CMK (cell line): ENCODE measurements at places on chromosomes 7 and 10.
A peak's percentile ranks its signal among the peaks of the same experiment; 100 is the strongest.

DNA sequence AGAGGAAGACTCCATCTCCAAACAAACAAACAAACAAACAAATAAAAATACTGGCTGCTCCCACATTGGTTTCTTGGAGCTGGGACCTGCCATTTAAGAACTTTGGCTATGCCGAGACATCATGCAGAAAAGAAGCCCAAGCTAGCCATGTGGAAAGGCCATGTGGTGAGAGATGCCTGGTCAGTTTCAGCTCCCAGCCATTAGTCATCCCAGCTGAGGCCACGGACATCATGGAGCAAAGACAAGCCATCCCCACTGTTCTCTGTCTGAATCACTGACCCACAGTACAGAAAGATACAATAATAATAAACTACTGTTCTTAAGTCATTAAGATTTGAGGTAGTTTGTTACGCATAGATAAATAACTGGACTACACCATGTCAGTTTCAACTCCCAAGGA is 70.0 kb upstream of the PCBD1 start:
- no peak for DNase-seq

- DNase-seq = no peak
Observed at GRCh38 chr7:3887096-3887690, 586.1 kb downstream of the SDK1 start.

GRCh38 chr7:19623676-19624075 is 85.2 kb downstream of the POLR1F start:
- DNase-seq = no peak

GRCh38 chr10:13816195-13816925 is 229.6 kb downstream of the PRPF18 start:
- no peak for DNase-seq

DNA sequence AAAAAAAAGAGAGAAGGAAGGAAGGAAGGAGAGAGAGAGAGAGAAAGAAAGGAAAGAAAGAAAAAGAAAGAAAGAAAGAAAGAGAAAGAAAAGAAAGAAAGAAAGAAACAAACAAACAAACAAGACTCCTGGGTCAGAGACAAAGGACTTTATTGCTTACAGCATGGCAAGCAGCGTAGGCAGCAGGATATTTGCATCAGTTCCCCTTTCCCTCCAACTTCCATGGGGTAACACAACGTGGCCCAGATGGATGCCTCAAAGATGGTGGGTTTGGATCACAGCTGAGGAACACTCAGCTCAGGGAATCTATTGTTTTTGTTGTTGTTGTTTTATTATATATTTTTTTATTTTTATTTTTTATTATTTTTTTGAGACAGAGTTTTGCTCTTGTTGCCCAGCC is 128.5 kb upstream of the VKORC1L1 start:
- no peak for DNase-seq

- no peak for DNase-seq
Observed at GRCh38 chr7:77982926-77983550, 184.5 kb downstream of the PHTF2 start.

DNA sequence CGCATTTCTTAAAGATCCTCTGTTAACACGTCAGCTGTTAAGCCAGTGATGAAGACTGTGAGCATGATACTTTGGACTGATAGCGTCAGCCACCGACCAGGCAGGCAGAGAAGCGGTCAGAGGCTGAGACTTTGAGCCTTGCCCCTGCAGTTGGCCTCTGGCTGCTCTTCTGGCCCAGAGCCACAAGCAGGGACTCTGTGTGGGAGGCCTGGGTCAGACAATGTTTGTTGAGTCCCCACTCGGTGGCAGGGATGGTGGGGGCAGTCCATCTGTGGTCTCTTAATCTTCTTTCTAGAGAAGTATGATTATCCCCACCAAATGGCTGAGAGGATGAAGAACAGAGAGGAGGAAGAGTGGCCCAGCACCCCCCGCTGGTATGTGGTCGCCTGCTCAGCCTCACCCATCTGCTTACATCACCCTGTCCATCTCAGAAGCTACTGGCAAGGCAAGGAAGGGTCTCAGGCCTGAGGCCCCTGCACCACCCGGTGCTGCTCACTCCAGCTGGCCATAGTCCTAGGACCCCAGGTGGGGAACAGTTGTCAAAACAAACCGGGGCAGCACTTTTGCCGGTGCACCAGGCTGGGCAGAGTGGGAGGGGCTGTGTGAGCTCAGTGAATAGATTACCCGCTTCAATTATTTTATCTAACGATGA is 202.9 kb downstream of the GRID1 start:
- no peak for DNase-seq

DNA sequence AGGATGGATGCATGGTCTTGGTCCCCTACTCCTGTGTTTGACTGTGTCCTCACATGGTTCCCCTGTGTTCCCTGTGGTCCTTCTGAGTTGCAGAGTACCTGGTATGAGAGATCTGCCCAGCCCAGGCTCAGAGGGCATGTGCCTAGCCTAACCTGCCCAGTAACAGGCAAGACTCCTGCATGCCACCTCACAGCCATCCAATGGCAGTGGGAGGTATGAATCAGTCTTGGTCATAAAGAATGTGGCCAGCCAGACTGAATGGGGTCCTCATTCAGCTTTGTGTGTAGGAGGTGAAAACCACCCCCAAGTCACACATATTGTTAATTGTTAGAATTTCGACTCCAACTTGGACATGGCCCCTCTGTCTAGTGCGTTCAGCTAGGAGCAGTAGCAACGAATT is 17.2 kb upstream of the GPR158 start:
- no peak for DNase-seq

DNA sequence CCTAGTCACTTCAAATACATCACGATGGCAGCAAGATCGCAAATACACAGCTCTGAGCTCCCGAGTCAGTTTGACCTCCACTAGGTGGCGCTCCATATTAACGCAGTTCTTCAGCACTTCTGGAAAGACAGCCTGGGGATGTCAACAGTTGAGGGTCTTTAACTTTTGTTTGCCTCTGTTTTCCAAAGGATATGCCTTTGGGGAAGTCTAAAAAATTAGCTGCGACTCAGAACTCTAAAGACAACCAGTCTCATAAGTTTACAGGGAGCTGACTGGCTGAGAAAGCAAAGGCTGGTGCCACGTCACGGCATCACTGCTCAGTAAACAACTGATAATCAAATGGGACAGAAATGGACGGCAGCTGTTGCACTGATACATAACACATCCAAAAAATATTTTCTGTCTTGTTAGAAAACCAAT is 458.8 kb downstream of the SORCS1 start:
- DNase-seq = peak; percentile 20

- no peak for DNase-seq
Observed at GRCh38 chr10:132281915-132282666, 25.7 kb downstream of the STK32C start.

- no peak for DNase-seq
Observed at GRCh38 chr10:102396317-102396650, 779 bp downstream of the NFKB2 start.

DNA sequence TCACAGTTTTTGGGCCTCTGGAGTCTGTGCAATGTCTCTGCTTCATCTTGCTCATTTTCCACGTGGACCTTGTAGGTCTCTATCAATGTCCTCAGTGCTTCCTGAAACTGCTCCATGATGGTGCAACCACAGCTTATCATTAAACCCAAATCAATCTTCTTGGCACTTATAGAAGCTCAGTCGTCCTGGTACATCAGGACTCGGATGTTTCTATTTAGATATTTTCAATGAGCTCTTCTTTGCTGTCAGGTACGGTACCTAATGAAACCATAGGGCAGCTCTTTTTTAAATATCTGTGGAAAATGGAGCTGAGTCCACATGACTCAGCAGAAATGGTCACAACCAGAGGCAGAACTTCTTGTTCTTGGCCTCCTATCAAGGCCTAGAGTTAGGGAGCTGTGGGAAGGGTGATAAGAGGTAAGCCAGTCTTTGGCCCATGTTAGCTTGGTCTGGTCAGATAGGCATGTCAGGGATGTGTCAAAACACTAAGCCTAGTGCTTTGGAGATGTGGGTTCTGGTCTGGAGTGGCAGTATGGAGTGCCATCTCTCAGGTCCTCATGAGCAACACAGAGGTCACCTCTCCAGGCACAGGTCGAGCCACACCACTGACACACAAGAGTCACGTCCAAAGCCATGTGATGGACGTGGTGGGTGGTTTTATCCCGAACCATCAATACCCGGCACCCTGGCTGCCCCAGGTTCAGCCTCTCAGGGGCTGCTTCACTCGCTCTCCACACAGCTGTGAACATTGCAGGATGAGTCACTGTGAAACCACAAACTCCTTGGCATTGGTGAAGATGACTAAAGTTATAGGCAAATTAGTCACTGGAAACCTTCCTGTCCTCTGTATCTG is 87.0 kb downstream of the TBXAS1 start:
- peak; percentile 89 for DNase-seq

DNA sequence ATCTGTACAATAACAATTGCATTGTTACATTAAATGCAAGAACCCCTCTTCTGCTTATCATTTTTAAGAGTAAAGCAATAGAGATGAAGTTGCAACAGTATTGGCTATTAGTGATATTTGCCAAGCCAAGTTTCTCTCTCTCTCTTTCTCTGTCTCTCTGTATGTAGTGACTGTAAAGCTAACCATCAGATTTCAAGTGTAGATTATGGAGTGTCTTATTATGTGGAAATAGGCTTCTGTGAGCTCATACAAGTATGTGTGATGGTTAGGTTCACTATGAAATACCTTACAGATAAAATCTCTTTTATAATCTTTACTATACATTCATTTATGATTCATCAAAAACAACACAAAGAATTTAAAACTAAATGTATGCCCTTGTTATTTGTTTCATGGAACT is 28.6 kb upstream of the NRP1 start:
- DNase-seq = no peak

GRCh38 chr7:81519886-81520285 is 250.0 kb downstream of the HGF start:
- no peak for DNase-seq

GRCh38 chr10:26291721-26292480 is 75.3 kb downstream of the GAD2 start:
- no peak for DNase-seq

DNA sequence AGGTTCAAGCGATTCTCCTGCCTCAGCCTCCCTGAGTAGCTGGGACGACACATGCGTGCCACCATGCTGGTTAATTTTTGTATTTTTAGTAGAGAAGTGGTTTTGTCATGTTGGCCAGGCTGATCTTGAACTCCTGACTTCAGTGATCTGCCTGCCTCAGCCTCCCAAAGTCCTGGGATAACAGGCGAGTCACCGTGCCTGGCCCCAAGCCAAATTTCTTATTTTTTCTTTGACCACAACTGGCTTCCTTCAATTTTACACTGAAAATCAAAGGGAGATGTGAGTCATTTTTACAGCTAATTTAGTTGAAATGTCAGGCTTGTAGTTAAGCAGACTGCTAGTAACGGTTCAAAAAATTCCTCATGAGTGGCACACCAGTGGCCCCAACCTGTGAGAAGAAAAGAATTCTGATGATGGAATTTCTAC is 7.8 kb downstream of the RNF216 start:
- no peak for DNase-seq

DNA sequence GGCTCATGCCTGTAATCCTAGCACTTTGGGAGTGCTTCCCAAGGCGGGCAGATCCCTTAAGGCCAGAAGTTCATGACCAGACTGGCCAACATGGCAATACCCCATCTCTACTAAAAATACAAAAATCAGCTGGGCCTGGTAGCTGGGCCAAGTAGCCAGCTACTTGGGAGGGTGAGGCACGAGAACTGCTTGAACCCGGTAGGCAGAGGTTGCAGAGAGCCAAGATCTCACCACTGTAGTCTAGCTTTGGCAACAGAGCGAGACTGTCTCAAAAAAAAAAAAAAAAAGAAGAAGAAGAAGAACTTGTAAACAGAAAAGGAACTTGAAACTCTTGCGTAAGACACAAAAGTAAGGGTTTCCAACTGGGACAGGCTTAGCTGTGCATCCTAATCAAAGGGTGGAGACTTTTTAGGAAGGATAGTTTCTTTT is 5.6 kb upstream of the IFIT2 start:
- no peak for DNase-seq

DNA sequence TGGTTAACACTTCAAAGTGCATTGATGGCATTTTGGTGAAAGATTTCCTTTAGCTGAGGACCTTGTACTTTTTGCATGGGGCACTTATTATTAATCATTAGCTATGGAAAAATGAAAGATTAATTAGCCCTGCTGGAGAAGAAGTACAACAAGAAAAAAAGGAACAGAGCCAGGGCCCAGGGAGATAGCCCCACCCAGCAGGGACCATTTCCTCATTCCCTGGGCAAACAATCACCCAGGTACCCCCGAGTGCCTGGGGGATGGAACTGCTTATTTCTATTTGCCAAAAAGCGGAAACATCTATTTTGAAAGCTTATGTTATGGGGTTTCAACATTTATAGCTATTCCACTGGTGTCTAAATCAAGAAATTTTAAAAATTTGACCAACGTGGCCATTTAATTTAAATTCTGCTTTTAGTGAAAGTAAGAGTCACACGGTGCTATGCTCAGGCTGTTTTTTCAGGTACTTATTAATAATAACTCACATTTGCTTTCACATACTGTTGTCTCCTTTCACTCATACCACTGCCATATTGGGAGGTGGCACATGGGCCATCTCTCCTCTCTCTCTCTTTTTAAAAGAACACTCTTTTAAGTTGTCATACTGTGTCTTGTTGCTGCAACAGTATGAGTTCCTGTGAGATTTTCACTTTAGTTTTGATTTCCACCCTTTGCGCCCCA is 143.6 kb upstream of the KIF5B start:
- DNase-seq = no peak

GRCh38 chr10:119139464-119140067 is 25.9 kb downstream of the SFXN4 start:
- DNase-seq = no peak

DNA sequence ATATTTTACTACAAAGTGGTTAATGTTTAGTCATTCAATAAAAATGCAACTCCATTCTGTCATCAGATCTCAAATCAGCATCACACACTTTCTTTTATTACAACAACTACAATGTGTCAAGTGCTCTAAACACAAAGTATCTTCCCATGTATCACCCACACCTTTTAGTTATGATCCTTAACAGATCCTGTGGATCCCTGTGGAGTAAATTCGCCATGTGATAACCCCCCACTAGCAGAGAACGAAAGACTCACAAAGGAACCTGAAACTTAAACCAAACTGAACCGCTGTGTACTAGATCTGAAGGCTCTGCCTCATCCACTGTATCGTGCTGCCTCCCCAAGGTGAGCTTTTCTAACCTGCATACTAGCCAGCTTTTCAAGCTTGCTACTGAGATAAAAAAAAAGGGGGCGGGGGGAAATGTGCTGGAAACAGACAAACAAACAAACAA is 1.7 kb downstream of the DPY19L1 start:
- DNase-seq = no peak

DNA sequence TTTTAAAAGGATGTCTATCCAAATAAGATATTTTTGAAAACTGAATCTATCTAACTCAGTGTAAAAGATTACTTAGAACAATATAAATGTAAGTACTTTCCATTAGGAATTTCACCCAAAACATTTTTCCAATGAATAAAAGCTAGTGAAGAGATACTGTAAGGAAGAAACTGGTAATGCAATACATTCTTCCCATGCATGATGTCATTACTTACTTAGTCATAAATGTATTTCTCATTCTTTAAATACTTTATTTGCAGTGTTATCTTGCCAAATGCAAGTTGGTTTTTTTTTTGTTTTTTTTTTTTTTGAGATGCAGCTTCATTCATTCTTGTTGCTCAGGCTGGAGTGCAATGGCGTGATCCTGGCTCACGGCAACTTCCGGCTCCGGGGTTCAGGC is 265.6 kb downstream of the PHF14 start:
- DNase-seq = no peak

GRCh38 chr7:26101361-26102151 is 50.4 kb upstream of the NFE2L3 start:
- DNase-seq = no peak
